ENCODE measurements at places on chromosomes 12 and 14.

- no peak for DNase-seq
These were observed 66.5 kb upstream of the GALNT9 start for GRCh38 chr12:132395908-132396305.

DNA sequence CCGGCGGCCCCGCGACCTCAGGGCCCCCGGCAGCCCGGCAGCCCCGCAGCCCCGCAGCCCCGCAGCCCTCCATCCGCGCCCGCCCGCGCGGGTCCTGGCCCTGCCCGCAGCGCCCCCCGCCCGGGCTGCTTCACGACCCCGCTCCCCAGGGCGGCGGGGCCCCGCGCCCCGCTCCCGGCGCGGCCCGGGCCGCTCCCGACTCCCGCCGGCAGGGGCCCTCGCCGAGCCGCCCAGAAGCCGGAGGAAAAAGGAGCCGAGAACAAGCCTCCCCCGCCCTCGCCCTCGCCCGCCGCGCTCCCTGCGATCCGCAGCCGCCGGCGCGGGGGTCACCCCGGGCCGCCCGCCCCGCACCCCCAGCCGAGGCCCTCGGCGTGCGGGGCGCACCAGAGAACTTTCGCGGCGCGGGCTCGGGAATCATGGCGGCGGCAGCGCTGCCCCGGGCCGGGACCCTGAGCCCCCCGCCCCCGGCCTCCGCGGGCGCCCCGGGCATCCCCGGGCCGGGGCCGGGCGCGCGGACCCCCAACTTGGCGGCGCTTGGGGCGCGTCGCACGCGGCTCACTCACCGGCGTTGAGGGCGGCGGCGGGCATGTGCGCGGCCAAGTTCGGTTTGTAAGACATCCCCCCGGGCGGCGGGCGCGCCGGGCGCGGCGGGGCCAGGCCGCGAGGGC is 521 bp downstream of the CDK2AP1 start:
- peak; percentile 93 for DNase-seq

- no peak for DNase-seq
These were observed 510.7 kb downstream of the C12orf50 start for GRCh38 chr12:87518481-87518880.

GRCh38 chr14:67485501-67486095 is 2.9 kb downstream of the TMEM229B start:
- DNase-seq, result no peak

GRCh38 chr14:100692256-100692655 is 34.4 kb upstream of the DLK1 start:
- DNase-seq, result no peak

GRCh38 chr14:23773981-23774380 is 137.8 kb downstream of the DHRS2 start:
- no peak for DNase-seq

DNA sequence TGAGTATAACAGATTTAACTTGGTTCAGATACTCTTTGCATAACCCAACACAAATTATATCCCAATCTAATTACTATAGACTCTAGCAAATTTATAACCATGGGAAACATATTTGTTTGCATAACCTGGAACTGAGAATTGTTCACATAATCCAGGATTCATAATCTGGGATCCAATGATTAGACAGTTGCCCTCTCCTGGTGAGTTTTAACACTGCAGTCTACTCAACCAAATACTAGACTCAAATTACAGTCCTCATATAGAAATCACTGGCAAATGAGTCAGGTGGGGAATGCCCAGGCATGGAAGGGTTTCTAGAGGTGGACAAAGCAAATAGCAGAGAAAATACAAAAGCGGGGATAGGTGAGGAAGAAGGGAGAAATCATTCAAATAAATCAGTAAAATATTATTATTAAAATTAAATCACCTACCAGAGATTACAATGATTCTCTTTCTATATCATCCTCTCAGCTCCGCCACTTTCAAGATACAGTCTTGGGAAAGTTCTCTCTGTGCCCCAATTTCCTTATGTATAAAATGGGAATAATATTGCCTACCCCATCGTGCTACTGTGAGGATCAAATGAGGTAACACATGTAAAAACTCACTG is 9.4 kb downstream of the GCH1 start:
- no peak for DNase-seq

DNA sequence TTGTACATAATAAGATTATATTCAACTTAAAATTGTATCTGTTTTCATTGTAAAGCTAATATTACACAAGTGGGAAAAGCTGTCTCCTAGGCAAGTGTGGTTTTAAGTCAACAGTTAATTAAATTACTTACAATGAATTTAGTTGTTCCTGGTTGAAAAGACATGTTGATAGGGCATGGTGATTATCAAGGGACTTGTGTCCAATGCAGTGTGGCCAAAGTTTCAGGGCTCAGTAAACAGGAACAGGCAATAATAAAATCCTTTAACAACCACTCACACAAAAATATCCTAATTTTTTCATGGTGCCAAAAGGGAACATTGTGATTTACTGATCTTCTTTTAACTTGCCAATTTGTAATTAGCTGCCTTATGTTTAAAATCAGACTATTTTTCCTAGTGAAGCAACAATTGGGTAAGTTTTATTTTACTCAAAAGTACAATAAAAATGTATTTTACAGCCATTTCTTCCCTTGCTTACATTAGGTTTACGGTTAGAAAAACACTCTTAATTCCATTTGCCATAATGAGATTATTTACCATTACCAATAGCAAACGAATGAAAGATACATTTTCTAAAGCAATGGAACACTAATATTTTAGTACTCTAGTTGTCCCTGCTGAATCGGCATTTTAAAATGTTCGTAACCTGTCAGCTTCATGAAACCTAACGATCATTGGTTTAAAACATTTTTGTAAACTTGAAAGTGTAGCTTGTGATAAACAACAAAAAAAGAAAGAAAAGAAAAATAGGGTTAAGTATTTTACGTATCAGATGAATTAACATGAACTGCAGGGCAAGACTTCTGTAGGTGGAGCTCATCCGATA is 1.8 kb upstream of the WNK1 start:
- DNase-seq, result no peak

- DNase-seq, result no peak
These were observed 953 bp downstream of the MAPK1IP1L start for GRCh38 chr14:55052269-55052930.

DNA sequence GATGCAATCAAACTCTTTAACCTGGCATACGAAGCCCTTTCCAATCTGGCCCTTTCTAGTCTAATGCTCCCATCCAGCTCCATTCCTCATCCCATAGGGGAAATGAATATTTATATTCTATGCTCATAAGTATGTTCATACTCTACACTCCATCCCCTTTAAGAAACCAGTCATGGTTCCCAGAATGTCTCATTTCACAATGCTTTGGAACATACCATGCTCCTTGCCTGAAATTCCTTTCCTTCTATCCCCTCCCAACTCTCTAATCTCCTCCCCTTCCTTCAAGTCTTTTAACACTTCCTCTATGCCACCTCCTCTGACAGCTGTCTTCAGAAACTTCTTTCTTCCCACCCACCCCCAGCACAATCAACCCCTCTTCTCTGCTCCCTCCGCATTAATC is 207.0 kb upstream of the CAND1 start:
- DNase-seq, result no peak

DNA sequence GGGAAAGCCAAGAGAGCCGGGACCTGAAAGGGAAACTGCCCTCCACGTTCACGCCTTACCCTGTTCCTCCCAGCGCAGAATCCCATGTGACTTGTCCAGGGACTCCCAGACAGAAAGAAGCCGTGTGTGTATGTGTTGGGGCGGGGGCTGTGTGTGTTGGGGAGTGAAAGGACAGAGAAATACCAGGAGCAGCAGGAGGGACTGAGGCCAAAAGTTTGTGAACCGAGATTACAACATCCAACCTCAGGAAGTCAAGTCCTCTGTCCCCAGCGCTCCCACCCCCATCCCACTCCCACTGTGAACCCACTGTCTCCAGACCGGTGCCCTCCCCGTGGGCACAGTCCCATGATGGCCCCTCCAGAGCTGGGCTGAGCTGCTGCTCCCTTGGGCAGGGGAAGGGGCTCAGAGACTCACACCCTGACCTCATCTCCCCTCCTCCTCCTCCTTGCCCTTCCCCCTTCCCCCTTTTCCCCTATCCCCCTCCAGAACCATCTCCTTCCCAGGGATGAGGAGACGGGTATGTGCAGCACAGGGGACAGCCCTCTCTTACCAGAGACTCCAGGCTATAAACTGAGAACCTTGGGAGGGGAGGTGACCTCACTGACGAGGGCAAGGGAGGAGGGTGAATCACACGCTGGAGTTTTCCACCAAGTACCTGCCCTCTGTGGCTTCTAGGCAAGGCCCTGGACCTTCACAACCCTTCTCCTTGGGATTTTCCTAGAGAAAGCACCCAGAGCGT is at the start of gene SLC6A12:
Gene SLC6A12 (minus strand): TSS at position 155 of the 739 bp plus-strand sequence. CDS start 4,171 bp downstream, outside the sequence.
- no peak for DNase-seq

- no peak for DNase-seq
These were observed 7.8 kb downstream of the PPP1R13B start for GRCh38 chr14:103839579-103839978.

DNA sequence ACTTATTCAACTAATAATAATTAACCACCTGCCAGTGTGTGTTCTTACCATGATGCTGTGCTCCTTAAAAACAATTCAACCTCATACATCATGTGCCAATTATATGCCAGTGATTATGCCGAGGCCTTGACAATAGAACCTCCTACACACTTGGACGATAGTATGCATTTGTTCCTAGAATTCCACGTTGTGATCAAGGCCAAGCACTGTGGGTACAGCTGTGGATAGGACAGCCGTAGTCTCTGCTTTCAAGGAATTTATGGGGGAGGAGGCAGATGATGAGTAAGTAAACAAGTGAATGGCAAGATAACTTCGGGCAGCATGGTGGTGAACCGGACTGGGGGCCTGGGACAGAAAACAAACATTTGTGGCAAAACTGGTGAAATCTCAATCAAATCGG is 18.0 kb upstream of the MYO1H start:
- no peak for DNase-seq

- DNase-seq, result no peak
These were observed 1.5 kb downstream of the PRDM4 start for GRCh38 chr12:107759410-107759809.

DNA sequence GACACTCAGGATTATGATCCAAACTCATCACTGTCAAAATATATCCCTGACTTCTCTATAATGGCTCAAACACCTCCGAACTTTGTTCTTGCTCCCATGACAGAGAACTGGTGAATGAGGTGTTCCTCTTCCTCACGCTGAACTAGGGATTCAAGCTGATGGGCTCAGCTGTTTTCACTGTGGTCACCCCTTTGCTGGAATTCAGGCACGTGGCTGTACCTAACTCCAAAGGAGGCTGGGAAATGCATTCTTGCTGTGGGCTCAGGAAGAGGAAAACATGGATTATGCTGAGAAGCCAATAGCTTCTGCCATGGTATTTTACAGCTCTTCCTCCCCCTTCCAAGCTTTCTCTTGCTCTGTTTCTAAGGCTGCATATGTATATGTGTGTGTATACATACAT is 43.9 kb downstream of the STXBP6 start:
- DNase-seq, result no peak

DNA sequence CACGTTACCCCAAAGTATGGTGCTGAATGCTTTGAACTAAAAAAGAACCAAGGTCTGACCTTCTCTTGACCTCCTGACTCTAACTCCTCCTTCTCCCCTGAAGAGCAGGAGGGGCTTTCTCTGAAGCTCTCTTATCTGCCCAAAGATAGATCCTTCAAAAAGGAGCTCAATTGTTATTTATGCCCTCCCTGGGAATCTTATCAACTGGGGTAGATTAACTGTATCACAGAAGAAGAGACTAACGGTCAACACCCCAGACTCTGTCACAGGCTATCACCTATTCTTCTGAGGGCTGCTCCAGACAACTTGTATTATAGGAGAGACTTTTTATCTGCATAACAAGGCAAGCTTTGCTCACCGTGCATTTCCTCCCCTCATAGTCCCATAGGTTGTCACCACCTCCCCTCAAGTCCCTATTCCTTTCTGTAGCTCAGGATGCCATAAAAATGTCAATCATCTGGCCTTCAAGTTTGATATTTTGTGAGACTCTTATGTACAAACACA is 86.6 kb downstream of the PAPLN start:
- no peak for DNase-seq

DNA sequence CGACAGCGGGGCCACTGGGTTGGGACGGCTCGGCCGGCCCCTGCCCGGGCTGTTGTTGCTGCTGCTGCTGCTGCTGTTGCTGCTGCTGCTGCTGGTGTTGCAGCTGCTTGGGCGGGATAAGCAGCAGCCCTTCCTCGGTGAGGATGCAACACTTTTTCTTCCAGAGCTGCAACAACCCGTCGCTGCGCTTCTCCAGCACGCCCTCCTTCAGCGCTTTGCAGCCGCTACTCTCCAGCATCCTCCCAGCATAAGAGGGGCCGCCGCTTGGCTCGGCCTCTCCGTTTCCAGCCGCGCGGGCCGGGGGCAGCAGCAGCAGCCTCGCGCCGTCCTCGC is 529 bp downstream of the PHLDA1 start:
- DNase-seq, result no peak

- DNase-seq, result no peak
These were observed 3.7 kb downstream of the OR10G2 start for GRCh38 chr14:21631084-21631483.

DNA sequence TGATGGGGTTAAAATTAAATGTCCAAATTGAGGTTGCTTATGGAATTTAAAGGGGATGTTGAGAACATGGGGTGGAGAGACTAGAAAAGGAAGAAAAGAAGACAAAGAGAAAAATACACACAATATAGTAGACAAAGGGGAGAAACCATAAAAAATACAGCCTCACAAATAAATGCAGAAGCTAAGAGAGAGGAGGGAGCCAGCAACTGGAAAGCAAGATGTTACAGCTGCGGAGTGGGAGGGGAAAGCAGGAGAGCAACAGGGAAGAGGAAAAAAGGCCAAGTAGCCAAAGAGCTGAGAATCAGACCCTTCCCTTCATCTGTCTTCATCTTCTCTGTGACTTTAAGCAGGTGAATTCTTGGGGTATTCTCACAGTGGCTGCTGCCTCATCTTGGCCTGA is 39.7 kb upstream of the SMUG1 start:
- no peak for DNase-seq

DNA sequence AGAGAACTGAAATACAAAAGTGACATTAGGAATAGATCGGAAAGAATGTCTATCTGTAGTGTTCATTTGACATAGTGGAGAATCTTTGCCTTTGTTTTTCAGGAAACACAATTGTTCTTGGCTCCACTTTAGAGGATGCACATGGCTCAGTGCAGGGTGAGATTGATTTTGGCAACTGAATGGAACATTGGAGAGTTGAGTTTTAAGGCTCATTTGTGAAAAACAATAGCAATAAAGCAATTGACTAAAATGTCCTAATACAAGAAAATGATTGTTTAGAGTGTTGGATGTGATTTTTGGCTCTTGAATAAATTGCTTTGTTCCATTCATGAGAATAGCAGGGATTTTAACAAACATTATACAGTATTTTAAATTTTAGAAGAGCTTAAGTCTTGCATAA is 116.4 kb downstream of the SLC38A1 start:
- no peak for DNase-seq

DNA sequence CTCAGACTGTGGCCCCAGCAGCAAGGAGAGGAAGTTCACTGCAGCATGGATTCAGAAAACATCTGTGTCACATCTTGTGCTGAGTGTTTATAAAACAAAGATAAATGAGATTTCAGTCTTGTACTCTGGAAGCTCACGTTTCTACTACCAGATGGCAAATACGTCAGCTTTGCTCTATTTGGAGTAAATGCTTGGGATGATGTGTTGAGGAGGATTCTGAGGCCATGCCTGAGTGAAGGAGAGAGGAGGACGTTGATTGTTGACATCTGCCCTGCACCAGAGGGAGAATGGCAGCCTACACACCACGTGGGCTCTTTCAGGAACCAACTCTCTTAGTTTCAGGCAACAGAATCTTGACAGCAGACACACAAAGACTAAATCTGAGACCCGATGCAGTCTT is 188.9 kb downstream of the TMEM132C start:
- no peak for DNase-seq

Measured in GM19239 (cell line).